ENCODE measurements at places on chromosomes 2 and 18. TPM values are rescaled to one million over a fixed set of nuclear protein-coding genes. Genes with fewer than 3 reads are reported as not detected.

Gene ADCYAP1
- 7.3 TPM for total RNA-seq

GRCh38 chr2:8525582-8526402 is 156.1 kb upstream of the ID2 start:
- DNase-seq: peak; percentile 95

DNA sequence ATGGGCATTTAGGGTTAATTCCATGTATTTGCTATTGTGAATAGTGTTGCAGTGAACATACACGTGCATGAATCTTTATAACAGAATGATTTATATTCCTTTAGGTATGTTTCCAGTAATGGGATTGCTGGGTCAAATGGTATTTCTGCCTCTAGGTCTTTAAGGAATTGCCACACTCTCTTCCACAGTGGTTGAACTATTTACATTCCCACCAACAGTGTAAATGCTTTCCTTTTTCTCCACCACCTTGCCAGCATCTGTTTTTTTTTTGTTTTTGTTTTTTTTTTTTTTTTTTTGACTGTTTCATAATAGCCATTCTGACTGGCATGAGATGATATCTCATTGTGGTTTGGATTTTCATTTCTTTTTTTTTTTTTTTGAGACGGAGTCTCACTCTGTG is 62.4 kb downstream of the GTF3C3 start:
- no peak for DNase-seq

Gene SPATA3
- not detected for total RNA-seq

All from body of pancreas (tissue), 4 donors.